Activated B cell treated with CpG ODN at 0.5 μM for 24 hours (primary cell): ENCODE measurements at places on chromosomes 6 and 20. TPM values are rescaled to one million over a fixed set of nuclear protein-coding genes. Genes with fewer than 3 reads are reported as not detected.

The HDGFL1 gene
- total RNA-seq = not detected in 2 replicates

DNA sequence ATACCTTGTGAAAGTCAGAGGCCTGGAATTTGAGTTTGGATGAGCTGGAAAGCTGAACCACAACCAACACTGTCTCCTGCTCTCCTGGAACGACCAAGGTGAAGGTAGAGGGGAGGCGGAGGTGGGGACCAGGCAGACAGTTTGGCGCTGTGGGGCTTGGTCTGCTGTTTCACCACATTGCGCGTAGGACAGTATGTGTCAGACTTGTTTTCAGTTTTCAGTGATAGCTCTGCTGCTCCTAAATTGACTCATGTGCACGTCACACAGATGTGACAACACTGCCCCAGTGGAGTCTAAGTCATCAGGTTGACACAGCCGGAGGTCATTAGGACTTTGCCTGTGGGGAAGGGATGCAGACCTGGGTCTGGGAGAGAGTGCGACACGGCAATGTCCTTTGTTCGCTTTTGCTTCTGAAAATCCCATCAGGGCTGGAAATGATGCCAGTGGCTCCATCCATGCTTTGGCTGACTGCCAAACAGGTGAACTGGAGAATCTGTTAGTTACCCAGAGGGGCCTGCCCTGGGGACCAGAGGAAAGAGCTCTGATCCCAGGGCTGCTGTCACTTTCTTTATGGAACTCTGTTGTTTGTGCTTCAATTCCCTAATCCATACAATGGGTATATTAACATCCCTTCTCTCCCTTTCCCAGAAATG lies 255.5 kb downstream of the CDC5L start:
- H3K27ac ChIP-seq = no peak overlapping the region
- no peaks in the 10 kb centered on the region for H3K4me1 ChIP-seq
- no peak for DNase-seq
- peaks cover 4% of the 10 kb centered on the region for H3K27me3 ChIP-seq
- no peak overlapping the region for H3K4me3 ChIP-seq
- no peaks in the 10 kb centered on the region for H3K36me3 ChIP-seq

GRCh38 chr6:47168180-47168579 lies 126.0 kb upstream of the ADGRF1 start:
- no peaks in the 10 kb centered on the region for H3K36me3 ChIP-seq
- H3K4me3 ChIP-seq = no peak overlapping the region
- no peaks in the 10 kb centered on the region for H3K27me3 ChIP-seq
- no peaks in the 10 kb centered on the region for H3K4me1 ChIP-seq

- H3K27ac ChIP-seq = peak overlapping the region; percentile 24
- H3K4me1 ChIP-seq = peaks cover 16% of the 10 kb centered on the region
- DNase-seq = no peak
- H3K27me3 ChIP-seq = peaks cover 4% of the 10 kb centered on the region
- no peaks in the 10 kb centered on the region for H3K36me3 ChIP-seq
These were observed 57.1 kb downstream of the OGFRL1 start for GRCh38 chr6:71345476-71346333.

DNA sequence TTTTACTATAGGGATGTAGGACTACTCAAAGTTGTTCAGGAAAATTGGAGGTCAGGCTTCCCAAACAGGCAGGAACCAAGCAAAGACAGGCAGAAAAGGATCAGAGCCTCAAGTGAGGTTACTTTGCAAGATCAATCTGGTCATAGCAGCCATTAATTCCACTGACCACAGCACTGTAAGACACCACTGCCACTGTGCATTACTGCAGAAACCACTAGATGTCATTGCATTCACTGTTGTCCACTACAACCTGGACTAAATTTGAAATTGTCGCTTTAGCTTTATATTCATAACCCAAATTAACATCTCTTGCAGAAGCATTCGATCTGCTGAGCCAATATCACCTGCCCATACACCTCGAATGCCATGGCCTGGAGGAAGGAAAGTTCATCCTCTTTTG lies 126.9 kb upstream of the UFL1 start:
- no peaks in the 10 kb centered on the region for H3K27me3 ChIP-seq
- H3K27ac ChIP-seq = no peak overlapping the region
- no peaks in the 10 kb centered on the region for H3K36me3 ChIP-seq
- no peak for DNase-seq

DNA sequence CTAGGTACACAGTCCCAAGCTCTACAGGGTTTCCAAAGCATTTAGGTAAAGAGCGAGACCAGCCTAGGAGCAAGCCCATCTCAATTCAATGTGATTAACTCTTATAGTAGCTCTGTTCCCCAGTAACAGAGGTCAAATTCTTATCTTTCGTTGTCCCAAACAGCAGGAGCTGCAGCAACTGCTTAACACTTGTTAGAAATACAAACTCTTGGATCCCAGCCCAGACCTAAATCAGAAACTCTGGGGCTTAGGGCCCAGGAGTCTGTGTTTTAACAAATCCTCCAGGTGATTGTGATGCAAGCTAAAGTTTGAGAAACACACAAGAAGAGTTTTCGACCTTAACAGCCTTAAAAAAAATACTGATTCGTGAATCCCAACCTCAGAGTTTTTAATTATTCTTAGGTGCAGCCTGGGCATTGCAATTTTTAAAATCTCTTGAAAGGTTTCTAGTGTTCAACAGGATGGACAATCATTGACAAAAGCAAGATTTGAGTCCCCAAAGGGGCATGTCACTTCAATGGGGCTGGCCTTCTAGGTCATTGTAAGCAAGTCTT lies 127.4 kb upstream of the HCRTR2 start:
- DNase-seq = no peak
- no peaks in the 10 kb centered on the region for H3K27me3 ChIP-seq

DNA sequence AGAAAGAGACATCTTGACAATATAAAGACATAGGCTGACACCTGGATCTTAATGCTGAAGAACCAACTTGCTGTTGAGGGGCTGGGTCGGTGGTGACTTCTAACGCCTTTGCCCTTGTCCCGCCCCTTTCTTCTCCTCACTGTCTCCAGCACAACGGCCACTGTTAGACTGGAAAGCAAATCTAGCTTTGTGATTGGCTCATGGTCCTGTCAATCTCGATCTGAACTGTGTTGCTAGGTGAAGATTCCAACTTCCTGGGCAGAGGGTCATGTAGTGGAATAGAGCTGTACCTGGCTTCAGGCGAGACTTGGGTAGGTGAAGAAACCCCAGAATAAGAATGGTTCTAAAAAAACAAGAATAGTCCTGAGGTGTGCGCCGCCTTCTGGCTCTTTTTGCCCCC lies at the start of gene PGK2:
Gene PGK2, minus strand, starts transcription at position 110 of the 400 bp plus-strand sequence. Its CDS starts 98 bp downstream, at position 12.
- no peaks in the 10 kb centered on the region for H3K4me1 ChIP-seq
- no peak within 1 kb of the TSS for H3K27ac ChIP-seq

DNA sequence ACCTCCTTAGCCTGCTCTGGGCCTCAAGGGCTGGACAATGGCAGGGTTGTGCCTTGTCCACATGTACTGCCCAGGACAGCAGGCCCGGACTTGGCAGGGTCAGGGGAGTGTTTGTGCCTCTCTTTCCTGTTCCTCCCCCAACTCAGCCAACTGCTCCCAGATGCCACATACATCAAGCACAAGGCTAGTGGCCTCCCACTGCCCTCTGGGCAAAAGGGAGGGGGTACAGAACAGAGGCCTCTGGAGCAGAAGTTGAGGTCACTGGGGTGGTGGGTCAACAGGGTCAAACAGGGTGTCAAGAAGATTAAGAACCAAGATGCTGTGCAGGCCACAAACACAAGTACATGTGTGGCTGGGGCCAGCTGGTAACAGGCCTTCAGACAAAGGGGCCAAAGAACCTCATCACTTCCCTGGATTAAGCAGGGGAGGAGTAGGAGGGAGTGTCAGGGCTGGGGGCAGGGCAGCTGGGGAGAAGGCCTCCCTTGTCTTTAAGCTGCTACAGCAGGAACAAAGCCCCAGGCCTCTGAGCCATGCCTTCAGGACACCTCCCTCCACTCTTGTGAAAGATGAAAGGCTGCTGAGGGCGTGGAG lies 36.0 kb downstream of the KCNK5 start:
- no peak for DNase-seq
- peaks cover 30% of the 10 kb centered on the region for H3K27me3 ChIP-seq
- H3K27ac ChIP-seq = no peak overlapping the region
- H3K36me3 ChIP-seq = no peaks in the 10 kb centered on the region
- H3K4me1 ChIP-seq = peaks cover 20% of the 10 kb centered on the region

GRCh38 chr6:138719744-138720143 lies 53.8 kb upstream of the CCDC28A start:
- DNase-seq = no peak
- H3K4me1 ChIP-seq = peaks cover 12% of the 10 kb centered on the region
- peaks cover 3% of the 10 kb centered on the region for H3K36me3 ChIP-seq
- H3K27me3 ChIP-seq = peaks cover 6% of the 10 kb centered on the region

DNA sequence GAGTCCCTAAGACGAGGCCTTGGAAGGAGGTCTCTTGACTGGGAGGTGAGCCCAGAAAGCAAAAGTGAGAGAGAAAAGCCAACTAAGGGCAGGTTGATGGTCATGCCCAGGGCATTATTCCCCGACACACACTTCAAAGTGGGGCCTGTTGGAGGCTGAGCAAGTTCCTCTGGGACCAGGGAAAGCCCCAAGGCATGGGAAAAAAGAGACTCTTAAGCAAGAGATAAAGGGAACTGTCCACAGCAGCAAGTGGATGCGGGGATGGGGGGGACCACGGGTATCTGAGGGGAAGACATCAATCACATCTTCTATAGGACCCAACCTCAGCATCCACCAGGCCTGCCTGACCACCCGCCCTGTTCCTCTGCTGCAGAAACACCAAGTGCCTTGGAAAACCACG lies 119.9 kb upstream of the MAFB start:
- H3K36me3 ChIP-seq = no peaks in the 10 kb centered on the region
- H3K4me3 ChIP-seq = no peak overlapping the region
- H3K27me3 ChIP-seq = peaks cover 13% of the 10 kb centered on the region
- H3K27ac ChIP-seq = no peak overlapping the region

The HLA-DQA1 gene
- 628 and 664 TPM in 2 replicates for total RNA-seq

The MCCD1 gene
- total RNA-seq = not detected in 2 replicates

GRCh38 chr20:21702553-21703470 lies 2.7 kb upstream of the PAX1 start:
- H3K36me3 ChIP-seq = no peaks in the 10 kb centered on the region
- H3K4me3 ChIP-seq = no peak overlapping the region
- DNase-seq = no peak
- H3K27me3 ChIP-seq = peaks cover 64% of the 10 kb centered on the region
- H3K27ac ChIP-seq = no peak overlapping the region

GRCh38 chr6:118511930-118512715 lies 36.0 kb upstream of the PLN start:
- H3K4me1 ChIP-seq = no peaks in the 10 kb centered on the region
- no peak for DNase-seq
- H3K27me3 ChIP-seq = no peaks in the 10 kb centered on the region
- H3K4me3 ChIP-seq = no peak overlapping the region

GRCh38 chr6:37643851-37644672 lies 53.6 kb downstream of the MDGA1 start:
- peaks cover 5% of the 10 kb centered on the region for H3K36me3 ChIP-seq
- peaks cover 20% of the 10 kb centered on the region for H3K27me3 ChIP-seq
- peaks cover 11% of the 10 kb centered on the region for H3K4me1 ChIP-seq
- no peak overlapping the region for H3K4me3 ChIP-seq
- no peak for DNase-seq

DNA sequence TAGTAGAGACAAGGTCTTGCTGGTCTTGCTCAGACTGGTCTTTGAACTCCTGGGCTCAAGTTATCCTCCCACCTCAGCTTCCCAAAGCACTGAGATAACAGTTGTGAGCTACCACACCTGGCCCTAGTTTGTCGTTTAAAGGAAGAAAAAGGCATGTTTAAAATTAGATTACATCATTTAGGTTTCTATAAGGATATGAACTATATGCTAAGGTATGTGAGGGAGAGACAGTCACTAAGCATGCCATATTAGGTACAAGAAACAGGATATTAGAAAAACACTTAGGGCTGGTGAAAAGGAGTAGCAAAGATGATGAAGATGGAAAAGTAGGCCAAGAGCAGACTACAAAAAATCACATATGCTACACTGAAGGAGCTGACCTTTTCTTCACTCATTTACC lies 106.4 kb downstream of the ASCC3 start:
- no peak for DNase-seq
- H3K4me3 ChIP-seq = no peak overlapping the region
- H3K27ac ChIP-seq = no peak overlapping the region

The HLA-DPA1 gene
- 718 and 730 TPM in 2 replicates for total RNA-seq

GRCh38 chr6:122472022-122472340 lies 374 bp upstream of the SERINC1 start:
- H3K4me1 ChIP-seq = peaks cover 44% of the 10 kb centered on the region
- no peaks in the 10 kb centered on the region for H3K27me3 ChIP-seq
- DNase-seq = no peak
- H3K36me3 ChIP-seq = peaks cover 19% of the 10 kb centered on the region
- peak overlapping the region; percentile 99 for H3K4me3 ChIP-seq

GRCh38 chr6:64037427-64037826 lies 401.8 kb downstream of the PHF3 start:
- H3K36me3 ChIP-seq = no peaks in the 10 kb centered on the region
- H3K27me3 ChIP-seq = no peaks in the 10 kb centered on the region
- no peak overlapping the region for H3K27ac ChIP-seq
- DNase-seq = no peak

- peaks cover 16% of the 10 kb centered on the region for H3K36me3 ChIP-seq
- no peak for DNase-seq
- no peak overlapping the region for H3K27ac ChIP-seq
- H3K27me3 ChIP-seq = no peaks in the 10 kb centered on the region
- H3K4me1 ChIP-seq = no peaks in the 10 kb centered on the region
These were observed 66.1 kb downstream of the TRMT11 start for GRCh38 chr6:126052485-126052884.

The CAP2 gene
- not detected in 2 replicates for total RNA-seq

DNA sequence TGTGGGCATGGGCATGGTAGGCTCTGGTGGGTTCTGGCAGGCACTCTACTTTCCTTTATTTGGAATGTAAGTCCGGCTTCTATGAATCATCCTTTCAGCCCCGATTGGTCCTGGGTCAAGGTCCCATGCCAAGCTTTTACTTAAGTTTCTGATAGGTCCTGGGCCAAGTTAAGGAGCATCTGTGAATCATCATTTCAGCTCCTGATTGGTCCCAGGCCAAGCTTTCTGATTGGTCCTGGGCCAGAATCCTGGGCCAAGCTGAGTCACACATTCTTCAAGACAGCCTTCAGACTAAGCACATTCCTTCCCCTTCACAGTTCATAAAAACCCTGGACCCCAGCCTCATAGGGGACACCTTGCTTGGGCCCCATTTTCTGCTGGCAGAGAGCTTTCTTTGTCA lies 231.0 kb upstream of the EYS start:
- no peak for DNase-seq
- no peaks in the 10 kb centered on the region for H3K27me3 ChIP-seq
- H3K27ac ChIP-seq = no peak overlapping the region

DNA sequence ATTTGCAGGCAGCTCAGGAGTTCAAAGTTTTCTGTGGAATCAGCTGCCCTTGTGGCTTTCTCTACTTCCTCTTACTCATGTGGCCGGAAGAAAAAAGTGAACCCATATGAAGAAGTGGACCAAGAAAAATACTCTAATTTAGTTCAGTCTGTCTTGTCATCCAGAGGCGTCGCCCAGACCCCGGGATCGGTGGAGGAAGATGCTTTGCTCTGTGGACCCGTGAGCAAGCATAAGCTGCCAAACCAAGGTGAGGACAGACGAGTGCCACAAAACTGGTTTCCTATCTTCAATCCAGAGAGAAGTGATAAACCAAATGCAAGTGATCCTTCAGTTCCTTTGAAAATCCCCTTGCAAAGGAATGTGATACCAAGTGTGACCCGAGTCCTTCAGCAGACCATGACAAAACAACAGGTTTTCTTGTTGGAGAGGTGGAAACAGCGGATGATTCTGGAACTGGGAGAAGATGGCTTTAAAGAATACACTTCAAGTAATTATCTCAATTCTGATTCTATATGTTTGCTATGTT lies 1.1 kb downstream of the MGME1 start:
- peak overlapping the region; percentile 97 for H3K4me3 ChIP-seq
- no peaks in the 10 kb centered on the region for H3K27me3 ChIP-seq
- DNase-seq = peak; percentile 36
- H3K36me3 ChIP-seq = peaks cover 37% of the 10 kb centered on the region
